ENCODE measurements at places on chromosomes 1 and 21.

GRCh38 chr1:180309338-180309737 is 79.3 kb downstream of the LHX4 start:
- no peak for DNase-seq

- no peak for DNase-seq
These were observed 110.3 kb downstream of the ZNF648 start for GRCh38 chr1:181951213-181951612.

DNA sequence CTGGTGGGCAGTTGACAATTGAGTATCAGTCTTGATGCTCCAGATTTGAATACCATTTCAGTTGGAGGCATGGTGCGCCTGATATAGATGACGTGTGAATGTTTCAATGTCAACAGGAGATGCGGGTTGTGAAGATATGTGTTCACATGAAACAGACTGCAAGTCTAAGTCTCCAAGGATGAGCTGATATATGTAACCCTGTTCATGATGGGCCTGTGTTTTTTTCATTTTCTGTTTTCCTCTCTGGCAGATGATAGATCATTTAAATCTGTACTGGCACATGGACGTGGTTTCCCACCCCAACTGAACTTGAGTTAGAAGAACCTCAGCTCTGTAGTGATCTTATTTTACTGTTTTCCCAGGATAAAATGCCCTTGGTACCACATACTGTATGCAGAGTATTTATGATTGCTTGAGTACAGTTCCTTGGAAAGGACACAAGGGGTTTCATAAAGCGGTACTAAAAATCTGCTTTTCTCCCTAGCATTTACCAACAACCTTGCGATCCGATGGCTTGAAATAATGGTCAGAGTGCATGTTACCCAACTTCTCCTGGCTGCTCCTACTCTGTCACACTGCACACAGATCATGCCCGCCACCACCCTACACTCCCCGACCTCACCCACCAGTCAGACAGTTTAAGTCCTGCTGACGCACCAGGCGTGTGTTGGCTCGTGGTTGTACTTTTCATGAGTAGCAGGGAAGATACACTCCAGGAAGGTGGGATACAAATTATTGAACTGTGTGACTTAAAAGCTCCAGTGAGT is 131.1 kb downstream of the NFIA start:
- peak; percentile 15 for DNase-seq

GRCh38 chr1:224433701-224434672 is 610 bp downstream of the WDR26 start:
- peak; percentile 27 for DNase-seq

- no peak for DNase-seq
These were observed 43.0 kb downstream of the MATN1 start for GRCh38 chr1:30680429-30680828.

GRCh38 chr1:159908031-159908940 is 8.3 kb upstream of the CFAP45 start:
- no peak for DNase-seq

GRCh38 chr1:54180701-54181360 is 19.0 kb downstream of the CYB5RL start:
- no peak for DNase-seq

- peak; percentile 31 for DNase-seq
These were observed 9.8 kb downstream of the SDHC start for GRCh38 chr1:161324020-161324419.

DNA sequence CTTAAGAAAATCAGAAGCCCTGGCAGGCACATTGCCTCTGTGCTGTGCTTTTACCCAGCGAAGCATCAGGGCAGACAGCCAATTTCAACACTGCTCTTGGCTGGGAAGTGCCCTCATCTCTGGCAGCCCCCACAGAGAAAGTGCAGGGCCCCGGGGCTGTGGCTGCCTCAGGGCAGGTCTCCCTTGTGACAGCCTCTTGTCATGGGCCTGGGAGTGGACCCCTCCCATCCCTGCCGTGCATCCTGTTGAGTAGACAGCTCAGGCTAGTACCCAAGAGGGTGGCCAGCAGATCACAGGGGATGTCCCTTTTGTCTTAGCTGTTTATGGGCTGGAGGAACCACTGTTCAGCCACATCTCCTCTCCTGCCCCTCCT is 23.3 kb downstream of the TTC34 start:
- DNase-seq, result no peak

DNA sequence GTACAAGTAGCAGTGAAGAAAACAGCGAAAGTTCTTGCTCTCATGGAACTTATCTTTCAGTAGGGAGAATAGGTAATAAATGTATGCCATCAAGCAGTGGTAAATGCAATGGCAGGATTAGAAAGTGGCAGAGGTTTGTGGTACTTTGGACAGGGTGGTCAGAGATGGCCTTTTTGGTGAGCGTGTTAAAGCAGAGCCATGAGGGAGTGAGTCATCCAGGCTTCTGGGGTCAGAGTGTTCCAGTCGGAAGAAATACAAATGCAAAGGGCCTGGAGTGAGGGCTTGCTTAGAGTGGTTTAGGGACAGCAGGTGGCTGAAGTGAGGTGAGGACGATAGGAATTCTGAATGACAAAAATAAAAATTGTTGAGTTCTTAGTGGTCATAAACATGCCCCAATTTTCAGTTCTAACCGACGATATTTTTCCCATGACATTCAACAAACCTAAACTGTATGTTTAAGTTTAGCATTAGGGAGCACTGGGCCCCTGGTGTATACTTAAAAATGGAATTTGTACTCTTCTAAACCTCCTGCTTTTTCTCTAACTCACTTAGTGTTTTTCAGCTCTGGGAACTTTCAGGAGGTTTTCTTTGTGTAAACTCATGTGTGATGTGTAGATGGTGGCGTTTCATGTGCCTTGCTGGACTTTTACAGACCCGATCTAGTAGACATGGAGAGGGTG is 78.2 kb downstream of the MACF1 start:
- no peak for DNase-seq

DNA sequence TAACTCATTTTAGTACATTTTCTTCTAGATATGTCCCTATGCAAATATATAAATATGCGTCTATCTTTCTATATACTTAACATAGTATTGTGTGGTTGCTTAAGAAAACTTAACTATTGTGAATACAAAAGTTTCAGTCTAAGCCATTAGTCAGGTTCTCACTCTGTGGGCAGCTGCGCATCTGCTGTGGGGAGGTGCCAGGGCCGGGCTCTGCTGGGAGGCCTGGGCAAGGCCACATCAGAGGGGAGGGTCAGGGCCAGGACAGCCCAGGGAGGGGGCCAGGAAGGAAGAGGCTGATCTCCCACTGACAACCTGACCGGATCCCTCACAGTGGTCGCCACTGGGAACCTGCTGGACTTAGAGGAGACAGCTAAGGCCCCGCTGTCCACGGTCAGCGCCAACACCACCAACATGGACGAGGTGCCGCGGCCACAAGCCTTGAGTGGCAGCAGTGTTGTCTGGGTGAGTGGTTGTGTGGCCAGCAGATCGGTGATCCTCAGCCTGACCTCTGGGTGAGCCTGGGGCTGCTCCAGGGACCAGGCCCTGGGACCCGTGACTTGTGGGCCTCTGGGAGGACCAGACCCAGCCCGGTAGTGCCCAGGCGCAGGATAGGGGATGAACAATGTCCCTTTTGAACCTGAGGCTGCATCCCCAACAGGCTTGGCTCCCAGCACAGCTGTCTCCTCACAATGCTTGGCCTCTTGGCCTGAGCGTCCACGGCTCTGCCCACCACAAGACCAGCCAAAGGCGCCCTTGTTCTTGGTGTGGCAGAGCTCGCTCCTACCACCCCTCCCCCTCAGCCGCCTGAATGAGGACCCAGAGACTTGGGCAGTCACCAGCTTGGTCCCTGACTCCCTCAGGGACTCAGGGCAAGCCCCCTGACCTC is 20.2 kb downstream of the LDLRAP1 start:
- DNase-seq, result no peak

- no peak for DNase-seq
These were observed 24.7 kb downstream of the CAPN9 start for GRCh38 chr1:230771773-230772354.
